ENCODE measurements at places on chromosomes 1 and 21.

DNA sequence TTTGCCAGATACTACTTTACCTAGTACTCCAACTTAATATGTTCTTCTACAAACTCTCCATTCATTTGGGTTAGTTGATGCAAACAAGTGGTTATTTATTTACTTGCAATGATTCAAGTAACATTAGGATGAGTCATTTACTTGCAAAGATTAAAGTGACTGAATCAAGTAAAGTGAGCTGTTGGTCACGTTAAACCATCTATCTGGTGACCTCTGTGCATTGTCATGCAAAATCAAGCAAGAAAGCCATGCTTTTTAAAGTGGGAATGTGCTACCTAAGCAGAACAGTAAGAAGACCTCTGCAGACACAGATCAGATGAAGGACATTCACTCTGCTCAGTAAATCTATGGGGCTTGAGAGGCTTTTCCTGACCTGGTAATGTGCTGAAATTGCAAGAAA, 254.7 kb downstream of the LRRIQ3 start:
- H3K36me3 ChIP-seq = no peaks in the 10 kb centered on the region

DNA sequence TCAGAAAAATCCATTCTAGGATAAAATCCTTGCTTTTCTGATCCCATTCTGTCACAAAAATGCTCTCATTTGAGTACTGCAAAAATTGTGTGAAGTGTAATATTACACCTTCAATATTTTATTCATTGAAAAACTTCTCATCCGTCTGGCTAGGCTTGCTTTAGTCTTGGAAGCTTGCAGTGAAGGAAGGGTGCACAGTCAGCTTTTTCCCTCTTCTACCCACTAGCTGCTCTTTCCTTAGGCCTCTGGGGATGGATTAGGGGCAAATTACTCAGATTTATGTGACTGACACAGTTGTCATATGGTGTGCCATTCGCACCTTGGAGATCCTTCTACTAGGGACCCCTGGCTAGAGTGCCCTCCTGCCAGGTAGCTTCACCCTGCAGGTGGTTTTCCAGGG, 32.1 kb downstream of the OVAAL start:
- DNase-seq = no peak
- peaks cover 6% of the 10 kb centered on the region for H3K4me1 ChIP-seq
- no peak overlapping the region for H3K4me3 ChIP-seq

DNA sequence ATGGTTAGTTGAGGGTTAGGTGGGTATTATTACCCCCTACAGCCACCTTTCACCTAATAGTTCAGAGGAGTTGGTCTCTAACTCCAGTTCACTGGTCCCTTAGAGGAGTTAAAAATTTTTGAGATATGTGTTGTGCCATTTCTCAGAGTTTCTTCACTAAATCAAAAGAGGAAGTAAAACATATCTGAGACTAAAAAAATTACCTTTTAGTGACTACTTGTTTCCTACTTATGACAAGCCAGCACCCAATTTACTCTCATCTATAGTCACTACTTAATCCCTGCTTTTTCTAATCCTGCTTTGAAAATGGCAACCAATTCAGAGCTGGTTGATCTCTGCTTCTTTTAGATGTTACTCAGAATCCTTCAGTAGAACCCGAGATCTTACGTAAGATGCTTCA, 1316.8 kb upstream of the B3GALT2 start:
- no peak overlapping the region for H3K27ac ChIP-seq
- H3K4me3 ChIP-seq = no peak overlapping the region
- no peak for DNase-seq
- no peaks in the 10 kb centered on the region for H3K27me3 ChIP-seq

- no peak for DNase-seq
- no peaks in the 10 kb centered on the region for H3K4me1 ChIP-seq
- H3K4me3 ChIP-seq = no peak overlapping the region
- no peak overlapping the region for H3K27ac ChIP-seq
Observed at GRCh38 chr1:185964946-185965345, 230.8 kb downstream of the HMCN1 start.

GRCh38 chr21:8993943-8994639, 1527.3 kb upstream of the TPTE start:
- DNase-seq = no peak
- no peak overlapping the region for H3K27ac ChIP-seq
- H3K4me1 ChIP-seq = no peaks in the 10 kb centered on the region
- no peaks in the 10 kb centered on the region for H3K27me3 ChIP-seq

GRCh38 chr1:85289848-85290335, 13.5 kb upstream of the BCL10 start:
- no peak overlapping the region for H3K27ac ChIP-seq
- no peak for DNase-seq
- H3K4me3 ChIP-seq = no peak overlapping the region
- no peaks in the 10 kb centered on the region for H3K36me3 ChIP-seq
- H3K27me3 ChIP-seq = peaks cover 19% of the 10 kb centered on the region
- no peaks in the 10 kb centered on the region for H3K4me1 ChIP-seq

- H3K36me3 ChIP-seq = no peaks in the 10 kb centered on the region
- H3K27ac ChIP-seq = no peak overlapping the region
- no peak overlapping the region for H3K4me3 ChIP-seq
- no peak for DNase-seq
Observed at GRCh38 chr1:177505905-177506590, 335.3 kb downstream of the BRINP2 start.

DNA sequence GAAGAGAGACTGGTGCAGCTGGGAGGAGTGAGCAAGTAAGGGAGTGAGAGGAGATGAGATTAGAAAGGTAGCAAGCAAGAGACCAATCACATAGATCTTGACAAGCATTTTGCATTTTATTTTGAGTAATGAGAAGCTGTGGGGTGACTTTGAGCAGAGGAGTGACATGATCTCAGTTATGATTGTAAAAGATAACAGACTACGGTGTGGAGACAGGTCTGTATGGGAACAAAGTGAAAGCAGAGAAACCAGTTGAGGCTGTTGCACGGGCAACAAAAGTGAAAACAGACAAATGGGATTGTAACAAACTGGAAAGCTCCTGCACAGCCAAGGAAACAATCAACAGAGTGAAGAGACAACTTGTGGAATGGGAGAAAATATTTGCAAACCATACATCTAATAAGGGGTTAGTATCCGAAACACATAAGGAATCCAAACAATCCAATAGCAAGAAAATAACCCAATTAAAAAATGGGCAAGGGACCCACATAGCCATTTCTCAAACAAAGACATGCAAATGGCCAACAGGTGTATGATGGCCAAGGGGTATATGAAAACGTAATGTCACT, 68.4 kb downstream of the SNRPE start:
- H3K36me3 ChIP-seq = no peaks in the 10 kb centered on the region
- no peak overlapping the region for H3K27ac ChIP-seq
- H3K27me3 ChIP-seq = peaks cover 10% of the 10 kb centered on the region
- no peak for DNase-seq

GRCh38 chr1:146035048-146035423, 13.5 kb upstream of the HJV start:
- peaks cover 2% of the 10 kb centered on the region for H3K36me3 ChIP-seq
- peak overlapping the region; percentile 90 for H3K4me3 ChIP-seq
- peaks cover 33% of the 10 kb centered on the region for H3K4me1 ChIP-seq
- no peak for DNase-seq

DNA sequence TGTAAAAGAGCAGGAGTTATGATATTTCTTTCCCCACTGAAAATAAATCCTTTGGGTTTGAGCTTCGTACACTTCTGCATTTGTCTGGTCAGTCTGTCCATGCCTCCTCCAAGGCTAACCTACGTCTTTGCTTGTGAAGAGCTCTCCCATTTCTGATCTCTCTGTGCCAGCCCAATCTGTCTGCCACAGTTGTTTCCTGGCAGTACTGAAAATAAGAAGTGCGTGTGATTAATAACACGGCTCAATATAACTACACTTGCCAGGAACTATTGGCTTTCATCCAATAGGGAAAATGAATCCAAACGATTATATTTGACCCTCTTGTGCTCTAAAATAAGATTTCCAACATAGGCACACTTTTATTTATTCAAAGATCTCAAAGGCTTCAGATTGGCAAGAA, 19.2 kb upstream of the COL24A1 start:
- H3K27ac ChIP-seq = no peak overlapping the region
- H3K4me1 ChIP-seq = no peaks in the 10 kb centered on the region
- H3K36me3 ChIP-seq = no peaks in the 10 kb centered on the region
- no peak overlapping the region for H3K4me3 ChIP-seq
- peaks cover 8% of the 10 kb centered on the region for H3K27me3 ChIP-seq

DNA sequence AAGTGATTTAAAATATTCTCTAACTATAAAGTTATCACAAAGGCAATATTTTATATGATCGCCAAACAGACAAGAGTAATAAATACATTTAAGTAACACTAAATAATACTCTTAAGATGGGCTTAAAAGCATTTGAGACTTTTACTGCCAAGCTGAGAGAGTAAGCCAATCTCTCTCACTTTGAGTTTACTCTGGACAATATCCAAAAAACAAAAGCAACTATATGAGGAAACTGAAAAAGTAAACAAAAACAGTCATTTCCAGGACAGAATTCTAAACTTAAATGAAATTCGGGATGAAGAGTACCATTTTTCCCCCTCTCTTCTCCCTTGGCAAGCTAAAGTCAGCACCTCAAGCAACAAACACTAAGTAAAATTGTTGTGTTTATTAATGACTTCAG, 173.2 kb downstream of the COP1 start:
- H3K4me1 ChIP-seq = no peaks in the 10 kb centered on the region
- H3K27me3 ChIP-seq = no peaks in the 10 kb centered on the region
- H3K36me3 ChIP-seq = peaks cover 44% of the 10 kb centered on the region
- H3K27ac ChIP-seq = no peak overlapping the region
